ENCODE measurements at places on chromosomes 16 and 17. TPM values are rescaled to one million over a fixed set of nuclear protein-coding genes. Genes with fewer than 3 reads are reported as not detected.

ITGAL gene
- total RNA-seq: not detected

CACNA1H gene
- 6.8 TPM for total RNA-seq

RPL26 gene
- total RNA-seq: 15,169 TPM

LGALS9B gene
- total RNA-seq: not detected

GRCh38 chr17:4072487-4073157, 70.2 kb downstream of the ZZEF1 start:
- no peak for DNase-seq

GRCh38 chr17:1109606-1110540, 69.9 kb downstream of the ABR start:
- DNase-seq: no peak

- DNase-seq: no peak
Measured at GRCh38 chr16:17466876-17467275, 3.9 kb downstream of the XYLT1 start.

DNA sequence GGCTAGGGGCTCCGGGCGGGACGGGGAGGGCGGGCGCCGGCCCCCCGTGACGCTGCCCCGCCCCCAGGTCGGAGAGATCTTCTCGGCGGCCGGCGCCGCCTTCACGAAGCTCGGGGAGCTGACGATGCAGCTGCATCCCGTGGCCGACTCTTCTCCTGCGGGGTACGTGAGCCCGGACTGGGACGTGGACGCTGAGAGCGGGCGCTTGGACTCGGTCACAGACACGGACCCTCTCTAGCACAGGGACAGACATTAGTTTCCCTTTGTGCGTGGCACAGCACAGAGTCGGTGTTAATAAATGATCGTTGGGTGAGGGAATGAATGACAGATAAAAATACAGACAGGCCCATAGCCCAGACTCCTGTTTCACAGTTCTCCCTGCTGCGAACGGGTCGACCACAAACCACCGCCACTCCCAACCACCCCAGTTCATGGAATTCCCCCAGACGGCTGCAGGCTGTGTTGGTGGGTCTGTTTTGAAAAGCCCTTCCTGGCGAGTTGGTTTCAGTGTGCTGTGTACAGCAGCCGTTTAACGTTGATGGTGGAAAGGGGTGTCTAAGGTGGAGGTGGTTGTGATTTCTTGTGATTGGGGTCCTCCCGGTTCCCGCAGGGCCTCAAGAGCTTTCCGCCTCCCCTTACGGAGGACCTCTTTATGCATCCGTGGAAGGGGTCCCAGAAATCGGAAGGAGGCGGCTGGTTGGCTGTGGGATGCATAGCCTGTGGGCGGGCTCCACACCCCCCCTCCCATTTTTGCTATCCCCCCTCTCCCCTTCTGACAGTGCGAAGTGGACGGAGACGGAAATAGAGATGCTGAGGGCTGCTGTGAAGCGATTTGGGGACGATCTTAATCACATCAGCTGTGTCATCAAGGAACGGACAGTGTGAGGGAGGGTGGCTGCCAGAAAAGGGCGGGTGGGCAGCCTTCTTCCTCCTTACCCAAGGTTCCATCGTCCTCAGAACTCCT, 2.9 kb downstream of the RNASEK start:
- peak; percentile 28 for DNase-seq

DNA sequence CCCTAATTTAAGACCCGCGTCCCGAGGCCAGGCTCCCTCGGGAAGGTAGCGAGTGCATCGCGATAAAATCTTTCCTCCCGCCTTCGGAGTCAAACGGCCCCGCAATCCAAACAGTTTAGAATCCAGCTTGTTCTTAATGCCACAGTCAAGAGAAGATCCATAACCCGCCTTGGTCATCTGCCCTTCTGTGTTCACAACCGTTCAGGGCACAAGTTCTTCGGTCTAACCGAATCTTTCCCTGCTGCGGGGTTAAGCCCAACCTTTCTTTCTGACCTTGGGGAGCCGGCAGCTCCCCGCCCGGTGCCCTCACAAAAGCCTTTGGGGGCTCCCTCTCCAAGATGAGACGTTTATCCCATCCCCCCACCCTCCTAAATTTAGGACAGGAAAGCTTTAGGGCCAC, 30.3 kb downstream of the CPSF4L start:
- DNase-seq: no peak

- no peak for DNase-seq
Measured at GRCh38 chr16:58286280-58286679, 8.5 kb downstream of the PRSS54 start.

GRCh38 chr16:80993834-80994233, 12.9 kb downstream of the CMC2 start:
- no peak for DNase-seq

GRCh38 chr17:80749611-80750010, 205.0 kb downstream of the RPTOR start:
- no peak for DNase-seq

DNA sequence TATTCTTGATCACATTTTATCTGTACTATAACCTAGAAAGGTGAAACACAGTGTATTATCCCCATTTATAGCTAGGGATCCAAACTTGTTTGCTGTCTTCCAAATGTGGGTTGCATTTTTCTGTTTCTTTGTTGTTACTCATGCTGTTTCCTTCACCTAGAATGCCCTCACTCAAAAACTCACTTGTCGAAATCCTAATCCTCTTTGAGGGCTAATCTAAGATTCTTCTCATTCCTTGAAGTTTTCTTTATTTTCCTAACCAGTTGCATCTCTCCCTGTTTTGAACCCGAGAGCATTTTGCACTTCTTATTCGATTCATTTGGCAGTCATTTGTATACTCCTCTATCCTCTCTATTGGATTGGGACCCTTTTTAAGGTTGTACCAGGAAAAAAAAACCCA, 9.6 kb downstream of the CALCOCO2 start:
- no peak for DNase-seq

GRCh38 chr17:65131946-65132345, 5.2 kb upstream of the RGS9 start:
- DNase-seq: no peak

GRCh38 chr16:85940214-85940613, 41.3 kb downstream of the IRF8 start:
- DNase-seq: no peak

- no peak for DNase-seq
Measured at GRCh38 chr17:79363552-79364275, 247.1 kb downstream of the RBFOX3 start.

- DNase-seq: no peak
Measured at GRCh38 chr16:63981639-63982038, 1140.2 kb downstream of the CDH11 start.

DNA sequence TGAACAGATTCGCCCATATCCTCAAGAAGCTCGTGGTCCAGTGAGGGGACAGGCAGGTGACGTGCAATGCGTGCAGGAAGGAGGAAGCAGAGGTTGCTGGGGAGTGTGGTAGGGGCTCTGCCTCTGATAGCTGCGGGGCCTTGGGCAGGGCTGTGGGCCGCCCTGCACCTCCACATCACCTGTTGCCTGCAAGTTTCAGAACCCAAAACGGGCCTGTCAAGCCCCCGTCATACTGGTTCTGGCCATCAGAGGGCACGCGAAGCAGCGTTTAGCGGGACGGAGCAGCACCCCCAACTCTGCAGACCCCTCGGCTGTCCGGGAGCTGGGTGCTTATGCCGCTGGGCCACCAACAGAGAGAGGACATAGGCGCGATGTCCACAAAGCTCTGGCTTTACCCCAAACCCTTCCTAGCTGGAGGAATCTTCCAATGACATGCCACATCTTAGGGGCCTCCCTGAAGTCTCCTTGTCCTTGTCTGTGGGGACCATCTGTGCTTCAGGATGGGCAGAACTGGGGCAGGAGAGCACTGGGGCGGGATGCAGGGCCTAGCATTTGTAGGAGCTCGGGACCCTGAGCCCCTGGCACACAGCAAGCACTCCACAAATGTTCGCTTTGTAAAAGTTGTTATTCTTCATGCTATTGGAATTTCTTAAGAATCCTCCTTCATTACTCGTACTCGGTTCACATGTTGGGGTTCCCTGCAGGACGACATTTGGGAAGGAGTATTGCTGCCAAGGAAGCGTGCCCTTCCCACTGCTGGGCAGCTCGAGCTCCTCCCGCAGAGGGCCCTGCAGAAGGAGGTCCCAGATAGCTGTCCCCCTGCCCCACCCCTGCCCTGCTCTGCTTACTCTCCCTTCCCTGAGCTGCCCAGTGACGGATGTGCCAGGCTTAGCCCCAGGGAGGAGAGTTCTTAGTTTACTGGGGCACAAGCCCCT, 64.3 kb downstream of the CNGB1 start:
- no peak for DNase-seq

GRCh38 chr17:6069539-6070429, at the start of gene WSCD1:
Gene WSCD1, plus strand, starts transcription at chr17:6070379. Its CDS starts 10,280 bp downstream, at chr17:6080659.
- no peak for DNase-seq

DNA sequence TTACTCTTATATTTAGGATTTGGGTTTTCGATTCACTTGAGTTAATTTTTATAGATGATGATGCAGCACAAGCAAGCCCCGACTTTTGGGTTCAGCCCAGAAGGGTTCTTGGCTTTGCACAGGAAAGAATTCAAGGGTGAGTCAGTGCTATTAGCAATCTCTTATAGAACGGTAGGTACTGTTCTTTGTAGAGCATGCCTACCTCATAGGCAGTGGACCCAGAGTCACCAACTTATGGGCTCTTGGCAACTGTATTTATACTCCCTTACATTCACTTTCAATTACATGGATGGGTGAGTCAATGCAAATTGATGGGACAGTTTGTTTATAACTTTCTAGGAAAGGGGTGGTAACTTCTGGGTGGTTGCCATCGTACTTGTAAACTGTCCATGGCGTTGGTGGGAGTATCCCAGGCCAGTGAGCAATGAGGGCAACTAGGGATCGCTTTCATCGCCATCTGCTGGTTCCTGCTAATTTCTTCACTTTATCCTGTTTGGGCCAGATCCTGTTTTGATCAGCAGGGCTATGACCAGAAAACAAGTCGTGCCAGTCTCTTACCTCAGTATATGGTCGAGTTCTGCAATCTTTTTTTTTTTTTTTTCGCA, 362.6 kb downstream of the CNTNAP4 start:
- DNase-seq: no peak

- DNase-seq: no peak
Measured at GRCh38 chr16:78896280-78896679, 704.3 kb downstream of the MAF start.
